ENCODE measurements at places on chromosomes 3 and 15.

DNA sequence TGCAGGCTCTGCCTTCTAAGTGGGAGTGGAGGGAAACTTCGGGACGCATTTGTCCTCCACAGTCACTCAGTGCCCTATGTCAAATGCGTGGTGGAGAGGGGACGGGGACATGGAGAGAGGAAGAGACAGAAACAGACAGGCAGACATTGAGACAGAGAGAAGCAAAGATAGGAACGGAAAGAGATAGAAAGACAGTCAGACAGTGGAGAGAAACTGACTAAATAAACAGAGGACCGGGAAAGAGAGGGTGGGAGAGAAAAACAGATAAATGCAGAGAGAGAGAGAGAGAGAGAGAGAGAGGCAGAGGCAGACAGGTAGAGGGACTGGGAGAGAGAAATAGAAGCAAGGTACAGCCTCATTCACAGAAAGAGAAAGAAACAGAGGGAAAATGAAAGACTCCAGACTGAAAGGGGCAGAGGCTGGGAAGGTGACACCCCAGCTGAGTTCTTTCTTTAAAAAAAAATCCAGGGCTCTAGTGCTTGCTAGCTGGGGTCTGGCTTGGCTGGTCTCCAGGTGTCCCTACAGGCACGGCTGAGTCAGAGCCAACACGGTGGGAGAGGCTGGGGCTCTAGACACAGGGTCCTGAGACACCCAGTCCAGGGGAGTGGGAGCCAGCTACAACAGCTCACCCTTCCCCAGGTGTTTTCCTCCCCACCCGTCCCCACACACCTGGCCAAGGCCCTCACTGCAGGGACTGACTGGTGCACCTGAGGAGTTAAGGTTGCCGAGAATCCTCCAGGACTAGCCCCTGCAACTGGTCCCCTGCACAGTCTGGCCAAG lies 506.1 kb upstream of the PROK2 start:
- DNase-seq, result no peak

DNA sequence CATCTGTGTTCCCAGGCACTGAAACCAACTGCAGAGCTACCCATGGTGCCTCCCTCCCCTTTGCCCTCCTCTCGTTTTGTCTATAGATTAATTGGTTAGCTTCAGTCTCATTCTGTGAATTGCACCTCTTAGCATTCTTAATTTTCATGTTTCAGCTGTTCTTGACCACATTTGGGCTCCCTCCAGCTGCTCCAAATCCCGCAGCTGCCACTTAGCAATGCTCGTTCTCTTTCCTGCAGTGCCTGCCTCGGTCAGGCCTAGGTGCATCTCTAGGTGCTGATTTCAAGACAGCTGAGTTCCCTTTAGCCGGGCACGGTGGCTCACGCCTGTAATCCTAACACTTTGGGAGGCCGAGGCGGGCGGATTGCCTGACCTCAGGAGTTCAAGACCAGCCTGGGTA lies 47.0 kb upstream of the SMAD3 start:
- no peak for DNase-seq

GRCh38 chr15:89072277-89072869 lies 15.9 kb upstream of the ABHD2 start:
- no peak for DNase-seq

DNA sequence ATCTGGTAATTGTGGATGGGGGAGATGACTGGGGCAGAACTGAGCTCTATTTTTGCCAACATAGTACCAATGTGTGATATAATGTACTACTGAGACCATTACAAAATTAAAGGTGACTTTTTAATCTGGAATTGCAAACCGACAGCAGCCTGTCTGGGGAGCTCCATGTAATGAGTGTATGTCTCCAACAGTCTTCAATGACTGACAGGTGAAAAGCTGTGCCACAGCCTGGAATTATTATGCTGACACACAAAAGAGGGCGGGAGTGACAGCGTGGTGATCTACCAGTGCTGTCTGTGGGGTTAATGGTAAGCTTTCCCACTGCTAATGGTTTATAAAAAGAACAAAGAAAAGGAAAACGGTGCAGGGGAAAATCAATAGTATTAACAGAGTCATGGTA lies 143.4 kb downstream of the CLSTN2 start:
- DNase-seq, result no peak

DNA sequence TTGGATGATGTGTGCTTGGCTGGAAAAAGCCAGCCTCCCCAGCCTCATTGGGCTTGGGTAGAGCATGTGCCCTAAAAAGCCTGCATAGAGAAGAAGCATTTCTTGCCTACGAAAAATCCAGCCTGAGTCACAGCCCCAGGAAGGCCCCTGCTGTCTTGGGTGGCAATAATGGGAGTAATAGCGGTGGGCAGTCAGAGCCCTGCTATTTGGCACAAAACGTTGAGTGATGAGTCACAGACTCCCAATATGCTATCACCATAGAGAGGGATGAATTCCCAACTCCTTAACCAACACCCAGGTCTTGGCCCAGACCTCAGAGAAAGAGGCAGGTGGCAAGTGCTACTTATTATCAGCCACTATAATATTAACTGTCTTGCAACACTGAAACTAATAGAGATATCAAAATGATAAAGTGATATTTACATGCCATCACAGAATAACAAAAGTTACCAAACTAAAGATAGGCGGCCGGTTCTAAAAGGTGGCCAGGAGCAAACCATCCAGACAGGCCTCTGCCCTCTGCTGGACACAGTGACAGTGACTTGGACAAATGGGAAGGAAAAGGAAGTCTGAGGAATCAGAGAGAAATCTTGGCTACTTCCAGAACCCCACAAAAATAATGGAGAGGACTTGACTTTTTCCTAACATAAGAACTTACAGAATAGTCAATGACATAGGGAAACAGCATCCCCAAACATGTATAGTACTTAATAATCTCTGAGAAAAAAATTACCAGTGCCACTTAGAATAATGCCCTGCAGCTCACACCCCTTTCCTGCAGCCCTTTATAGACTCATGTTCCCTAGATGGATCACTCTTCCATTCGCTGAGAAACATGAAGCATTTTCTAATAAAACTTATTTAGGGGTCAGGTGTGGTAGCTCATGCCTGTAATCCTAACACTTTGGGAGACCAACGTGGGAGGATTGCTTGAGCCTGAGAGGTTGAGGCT lies 51.9 kb upstream of the MUC13 start:
- DNase-seq, result no peak

- DNase-seq, result no peak
Measured at GRCh38 chr3:42505849-42506410, 3.5 kb downstream of the VIPR1 start.

GRCh38 chr15:45456212-45457106 lies 66.1 kb downstream of the SLC30A4 start:
- DNase-seq, result peak; percentile 89

DNA sequence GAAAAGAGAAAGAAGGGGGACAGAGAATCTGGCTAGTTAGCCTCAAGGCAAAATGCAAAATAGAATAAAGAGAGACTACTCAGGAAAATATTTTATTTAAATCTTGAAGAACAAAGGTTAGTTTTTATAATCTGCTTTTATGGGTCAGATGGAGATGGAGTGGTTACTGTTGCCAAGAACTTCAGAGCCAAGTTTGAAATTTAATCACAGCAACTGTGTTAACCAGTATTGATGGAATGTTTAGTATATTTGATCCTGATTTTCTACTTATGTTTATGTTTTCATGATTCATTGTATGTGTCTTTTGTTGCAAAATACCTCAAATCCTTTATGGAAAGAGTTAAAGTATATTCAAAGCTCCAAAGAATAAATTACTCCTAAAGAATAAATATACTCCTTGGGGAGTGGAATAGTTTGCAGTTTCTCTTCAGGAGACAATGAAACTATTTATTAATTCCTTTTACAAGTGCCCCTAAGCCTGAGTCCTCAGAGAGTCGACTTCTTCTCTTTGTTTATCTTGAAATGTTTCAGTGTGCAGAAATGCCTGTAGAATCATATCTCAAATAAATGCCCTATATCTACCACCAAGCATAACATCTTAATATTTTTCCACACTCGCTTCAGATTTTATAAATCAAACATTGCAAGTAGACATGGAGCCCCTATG lies 60.9 kb upstream of the THSD4 start:
- no peak for DNase-seq

GRCh38 chr3:9422712-9423424 lies 25.5 kb downstream of the SETD5 start:
- DNase-seq, result peak; percentile 22

DNA sequence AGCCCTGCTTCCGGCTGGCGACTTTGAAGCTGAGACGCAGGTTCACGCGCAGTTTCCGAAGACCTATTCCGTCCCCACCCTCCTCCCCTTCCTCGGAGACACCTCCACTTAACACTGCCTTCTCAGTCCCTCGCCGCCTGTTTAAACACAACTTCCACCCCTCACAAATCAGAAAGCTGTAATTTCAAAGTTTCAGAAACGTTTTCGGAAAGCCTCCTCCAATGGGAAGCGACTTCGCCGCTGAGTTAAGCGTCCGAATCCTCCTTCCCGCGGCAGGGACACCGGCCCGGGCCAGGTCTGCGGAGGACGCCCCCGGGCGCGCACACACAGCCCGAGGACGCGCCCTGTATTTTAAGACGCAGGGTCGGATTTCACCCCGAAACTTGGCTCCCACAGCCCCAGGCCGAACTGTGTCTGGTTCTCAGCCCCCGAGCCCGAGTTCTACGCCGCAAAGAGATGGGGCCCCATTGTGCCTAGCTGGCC lies 559 bp upstream of the LRRN1 start:
- DNase-seq, result peak; percentile 10

- DNase-seq, result no peak
Measured at GRCh38 chr15:92155934-92156333, 237.7 kb upstream of the ST8SIA2 start.

DNA sequence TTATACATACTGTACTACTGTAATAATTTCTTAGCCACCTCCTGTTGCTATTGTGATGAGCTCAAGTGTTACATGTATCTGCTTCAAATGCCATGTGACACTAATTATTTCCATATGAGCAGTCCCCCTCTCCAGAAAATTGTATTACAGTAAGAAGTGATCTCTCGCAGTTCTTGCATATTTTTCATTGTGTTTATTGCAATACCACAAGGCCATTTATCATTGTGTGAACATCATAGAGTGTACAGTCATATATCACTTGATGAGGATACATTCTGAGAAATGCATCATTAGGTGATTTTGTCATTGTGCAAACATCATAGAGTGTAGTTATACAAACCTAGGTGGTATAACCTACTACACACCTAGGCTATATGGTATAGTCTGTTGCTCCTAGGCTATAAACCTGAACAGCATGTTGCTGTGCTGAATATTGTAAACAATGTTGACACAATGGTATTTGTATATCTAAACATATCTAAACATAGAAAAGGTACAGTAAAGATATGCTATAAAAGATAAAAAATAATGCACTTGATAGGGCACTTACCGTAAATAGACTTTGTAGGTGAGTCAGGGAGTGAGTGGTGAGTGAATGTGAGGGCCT lies 189.6 kb upstream of the MLF1 start:
- no peak for DNase-seq

DNA sequence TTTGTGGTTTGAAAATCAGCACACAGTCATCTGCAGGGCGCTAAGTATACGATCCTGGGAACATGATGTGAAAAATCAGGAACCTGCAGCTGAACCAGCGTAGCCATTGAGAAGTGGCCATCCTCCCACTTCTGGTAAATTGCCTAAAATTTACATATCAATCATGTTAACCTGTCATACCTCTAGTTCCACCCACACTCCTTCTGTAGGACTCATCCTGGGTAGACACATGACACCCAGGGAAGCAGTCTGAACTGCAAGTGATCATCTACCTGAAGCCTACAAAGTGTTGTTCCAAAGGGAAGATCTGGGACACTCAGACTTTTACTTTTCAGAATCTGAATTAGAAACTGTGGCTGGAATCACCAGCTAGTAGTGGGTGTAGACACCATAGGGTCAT lies 5.5 kb upstream of the PSMD6 start:
- DNase-seq, result no peak

GRCh38 chr3:129295286-129295685 lies 16.6 kb downstream of the HMCES start:
- no peak for DNase-seq

DNA sequence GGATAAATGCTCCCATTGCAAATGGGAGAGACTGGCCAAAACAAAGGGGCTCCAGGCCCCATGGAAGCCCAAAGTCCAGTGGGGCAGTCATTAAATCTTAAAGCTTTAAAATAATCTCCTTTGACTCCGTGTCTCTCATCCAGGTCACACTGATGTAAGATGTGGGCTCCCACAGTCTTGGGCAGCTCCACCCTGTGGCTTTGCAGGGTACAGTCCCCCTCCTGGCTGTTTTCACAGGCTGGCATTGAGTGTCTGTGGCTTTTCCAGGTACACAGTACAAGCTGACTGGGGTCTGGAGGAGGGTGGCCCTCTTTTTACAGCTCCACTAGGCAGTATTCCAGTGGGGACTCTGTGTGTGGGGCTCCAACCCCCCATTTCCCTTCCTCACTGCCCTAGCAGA lies 45.9 kb downstream of the NIPA2 start:
- peak; percentile 15 for DNase-seq

DNA sequence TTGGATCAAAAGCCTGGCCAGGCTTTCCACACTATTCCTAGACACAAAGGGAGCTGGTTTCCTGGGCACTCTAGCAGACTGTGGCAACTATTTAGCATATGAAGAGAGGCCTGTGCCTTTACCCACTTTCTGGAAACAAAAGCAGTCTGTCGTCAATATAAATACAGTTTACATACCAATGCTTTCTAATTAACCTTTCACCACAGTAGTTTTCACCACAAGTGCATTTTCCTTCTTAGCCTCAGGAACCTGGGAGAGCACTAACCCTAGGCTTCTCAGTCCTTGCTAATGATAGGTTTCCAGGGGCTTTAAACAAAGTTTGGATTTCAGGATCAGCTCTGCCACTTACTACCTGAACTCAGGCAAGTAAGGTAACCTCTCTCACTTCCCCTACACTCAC lies 499.1 kb downstream of the MAGI1 start:
- DNase-seq, result no peak

- DNase-seq, result no peak
Measured at GRCh38 chr3:18044971-18045880, 302.8 kb upstream of the TBC1D5 start.

- DNase-seq, result peak; percentile 50
Measured at GRCh38 chr3:38805765-38806386, 10.1 kb downstream of the SCN10A start.

- DNase-seq, result no peak
Measured at GRCh38 chr15:20407553-20407952, 134.0 kb downstream of the GOLGA6L6 start.

DNA sequence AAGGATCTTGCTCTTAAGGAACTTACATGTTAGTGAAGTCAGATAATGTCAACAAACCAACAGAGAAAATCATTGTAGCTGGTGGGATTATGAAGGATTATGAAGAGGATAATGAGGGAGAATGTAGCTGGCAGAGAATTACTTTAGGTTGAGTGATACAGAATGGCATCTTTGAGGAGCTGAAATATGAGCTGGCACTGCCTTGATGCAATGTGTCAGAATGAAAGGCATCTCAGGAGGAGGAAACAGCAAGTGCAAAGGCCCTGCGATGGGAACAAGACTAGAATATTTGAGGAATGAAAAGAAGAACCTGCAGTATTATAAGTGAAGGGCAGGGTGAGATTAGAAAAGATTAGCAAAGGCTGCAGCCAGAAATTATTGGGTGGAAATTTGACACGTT lies 237.2 kb upstream of the ADAMTS9 start:
- DNase-seq, result no peak
